Stimulated activated CD8-positive, alpha-beta memory T cell treated with anti-CD3 and anti-CD28 coated beads, Interleukin-4, amount 100 ng/mL, for 4 hours (primary cell): ENCODE measurements at places on chromosomes 13 and 19.

DNA sequence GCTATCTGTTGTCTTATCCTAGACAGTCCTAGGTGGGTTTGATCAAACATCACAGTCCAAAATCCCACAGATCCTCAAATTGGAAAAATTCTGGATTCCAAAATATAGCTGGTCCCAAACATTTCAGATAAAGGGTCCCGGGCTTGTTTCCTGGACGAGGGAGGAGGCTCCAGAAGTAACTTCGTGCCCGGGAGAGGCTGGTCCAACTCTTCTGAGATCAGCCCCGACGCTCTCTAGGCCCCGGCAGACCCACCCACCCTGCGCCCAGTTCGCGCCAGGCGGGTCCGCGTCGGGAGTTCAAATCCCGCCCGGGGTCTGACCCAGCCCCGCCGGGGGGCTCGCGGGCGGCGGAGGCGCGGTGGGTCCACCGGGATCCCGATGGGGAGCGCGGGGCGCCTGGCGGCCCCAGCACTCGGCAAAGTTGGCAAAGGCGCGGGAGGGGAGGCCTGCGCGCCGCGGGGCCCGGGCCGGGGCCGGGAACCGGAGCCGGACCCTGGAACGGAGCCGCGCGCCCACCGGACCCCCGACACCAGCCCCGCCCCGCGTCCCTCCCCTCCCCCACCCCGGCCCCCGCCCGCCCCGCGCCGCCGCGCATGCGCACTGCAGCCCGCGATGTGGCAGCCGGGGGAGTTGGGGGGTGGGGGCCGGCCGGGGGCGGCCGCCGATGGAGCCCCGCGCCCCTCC lies 513 bp downstream of the MIER2 start:
- DNase-seq = no peak

GRCh38 chr13:114298866-114299265 lies 15.4 kb upstream of the CHAMP1 start:
- no peak for DNase-seq

GRCh38 chr13:50152224-50152623 lies 137.0 kb downstream of the KCNRG start:
- no peak for DNase-seq

DNA sequence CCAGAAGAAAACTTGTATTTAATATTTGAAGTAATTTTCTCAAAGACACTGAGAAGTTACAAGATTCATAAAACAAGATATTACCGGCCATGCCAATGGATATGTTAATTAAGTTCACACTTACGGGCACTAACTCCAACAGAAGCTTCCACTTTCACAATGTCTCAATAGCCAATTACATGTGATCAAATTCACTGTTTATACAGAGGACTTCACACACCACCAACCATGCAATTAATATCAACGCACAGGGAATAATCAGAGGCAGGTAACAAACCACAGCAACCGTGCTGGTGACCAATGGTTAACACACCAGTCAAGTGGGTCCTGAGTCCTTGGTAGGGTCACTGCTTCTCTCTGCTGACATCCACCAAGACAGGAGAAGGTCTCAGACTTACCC lies 5.9 kb upstream of the ACOD1 start:
- DNase-seq = no peak
